Frontal cortex (tissue), 4 donors: ENCODE measurements at places on chromosomes 2 and 18. TPM values are rescaled to one million over a fixed set of nuclear protein-coding genes. Genes with fewer than 3 reads are reported as not detected.

The PLA2R1 gene
- total RNA-seq: 1.6 TPM

The FAM228A gene
- total RNA-seq: 3.3 TPM

The SH3BP4 gene
- 6.5 TPM for total RNA-seq

The CDH20 gene
- 6.9 TPM for total RNA-seq

The CHRND gene
- not detected for total RNA-seq

The CAD gene
- 13.9 TPM for total RNA-seq

The LYG2 gene
- not detected for total RNA-seq

The ZNF385B gene
- total RNA-seq: 7.7 TPM

- DNase-seq: no peak
These were observed 64.5 kb downstream of the SH3YL1 start for GRCh38 chr2:199041-199966.

GRCh38 chr18:34033968-34034367 lies 190.7 kb downstream of the NOL4 start:
- no peak for DNase-seq

DNA sequence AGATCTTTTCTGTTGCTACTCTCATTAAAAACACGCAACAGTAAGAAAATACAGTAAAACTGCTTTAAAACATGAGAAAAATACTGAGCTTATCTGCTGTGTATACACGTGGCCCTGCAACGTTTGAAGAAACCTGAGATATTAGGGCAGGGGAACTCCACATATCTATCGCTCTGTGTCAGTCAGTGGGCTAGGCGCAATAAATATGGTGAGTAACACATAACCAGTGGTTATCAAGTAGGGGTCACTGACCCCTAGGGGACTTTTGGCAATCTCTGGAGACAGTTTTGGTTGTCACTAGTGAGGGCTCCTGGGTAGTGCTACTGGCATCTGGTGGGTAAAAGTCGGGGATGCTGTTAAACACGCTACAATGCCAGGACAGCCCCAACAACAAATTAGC lies 14.9 kb downstream of the STAT1 start:
- no peak for DNase-seq

GRCh38 chr2:61938511-61938910 lies 33.0 kb downstream of the COMMD1 start:
- no peak for DNase-seq

DNA sequence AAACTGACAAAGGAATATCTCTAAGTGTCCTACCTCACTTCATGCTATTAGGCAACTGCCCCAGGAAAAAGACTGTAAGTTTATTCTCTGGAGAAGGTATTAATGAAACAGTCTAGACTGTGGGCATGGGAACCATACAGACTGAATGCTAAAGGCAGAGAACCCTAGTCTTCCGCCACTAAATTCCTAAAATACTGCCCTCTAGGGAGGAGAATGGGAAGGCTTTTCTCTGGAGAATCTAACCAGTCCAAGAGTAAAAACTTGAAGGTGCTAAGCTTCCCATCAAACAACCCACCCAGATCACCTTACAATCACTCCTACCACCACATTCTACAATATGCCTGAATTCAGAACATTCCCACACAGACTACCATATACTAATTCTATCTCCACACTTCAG lies 3.4 kb downstream of the SRBD1 start:
- no peak for DNase-seq

DNA sequence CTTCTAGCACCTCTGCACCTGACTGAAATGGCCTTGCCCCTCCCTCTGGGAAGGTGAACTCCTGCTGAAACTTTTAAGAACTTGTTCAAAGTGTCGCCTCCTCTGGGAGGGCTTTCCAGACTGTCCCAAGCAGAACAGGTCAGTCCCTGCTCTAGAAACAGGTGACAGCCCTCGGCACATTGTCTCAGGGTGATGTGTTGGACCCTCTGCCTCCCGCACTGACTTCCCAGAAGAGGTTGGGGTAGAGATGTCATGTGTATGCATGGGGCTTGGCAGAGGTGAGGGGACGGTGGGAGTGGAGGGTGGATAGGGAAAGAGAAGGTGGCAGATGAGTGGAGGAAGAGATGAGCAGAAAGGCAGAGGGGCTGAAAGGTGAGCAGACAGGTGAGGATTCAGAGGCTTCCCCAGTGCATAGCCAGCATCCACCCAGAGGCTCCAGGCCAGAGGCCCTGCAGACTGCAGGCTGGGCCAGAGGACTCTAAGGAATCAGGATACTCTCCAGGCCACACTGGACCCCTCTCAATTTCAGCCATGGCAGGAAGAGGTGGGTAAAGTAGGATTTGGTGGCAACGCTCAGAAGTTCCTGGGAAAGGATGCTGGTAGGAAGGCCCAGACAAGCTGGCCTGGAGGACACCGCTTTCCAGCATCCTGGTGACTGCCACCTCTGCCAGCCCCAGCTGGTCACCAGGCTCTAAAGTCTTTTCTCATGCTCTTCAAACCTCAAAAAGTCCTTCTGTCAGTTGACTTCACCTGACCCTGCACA lies 24.8 kb upstream of the TNS1 start:
- DNase-seq: no peak

- no peak for DNase-seq
These were observed 296.9 kb upstream of the HS6ST1 start for GRCh38 chr2:128615571-128615970.

GRCh38 chr18:27996801-27997272 lies 180.1 kb downstream of the CDH2 start:
- no peak for DNase-seq

- DNase-seq: no peak
These were observed 3.3 kb downstream of the SKOR2 start for GRCh38 chr18:47248115-47248603.

- DNase-seq: no peak
These were observed 12.3 kb upstream of the SLC14A2 start for GRCh38 chr18:45602926-45603325.

DNA sequence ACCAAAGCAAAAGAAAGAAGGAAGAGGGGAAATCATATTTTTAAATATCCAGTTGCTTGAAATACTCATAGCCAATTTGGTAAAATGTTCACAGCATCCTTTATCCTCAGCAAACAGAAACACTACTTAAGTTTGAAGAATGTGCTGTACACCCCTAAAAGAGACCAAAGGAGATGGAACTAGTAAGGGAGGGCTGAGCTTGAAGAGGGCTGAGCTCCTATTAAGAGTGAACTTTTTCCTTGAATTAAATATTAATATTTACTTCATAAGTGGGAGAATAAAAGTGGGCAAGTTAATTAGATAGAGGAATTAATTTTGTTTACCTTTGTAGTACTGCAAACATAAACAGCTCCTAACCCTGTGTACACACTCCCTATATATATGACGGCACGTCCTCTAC lies 7.0 kb downstream of the EVX2 start:
- no peak for DNase-seq

- no peak for DNase-seq
These were observed 40.3 kb downstream of the PRKD3 start for GRCh38 chr2:37284381-37284780.

GRCh38 chr2:197446844-197447243 lies 6.5 kb upstream of the COQ10B start:
- no peak for DNase-seq

DNA sequence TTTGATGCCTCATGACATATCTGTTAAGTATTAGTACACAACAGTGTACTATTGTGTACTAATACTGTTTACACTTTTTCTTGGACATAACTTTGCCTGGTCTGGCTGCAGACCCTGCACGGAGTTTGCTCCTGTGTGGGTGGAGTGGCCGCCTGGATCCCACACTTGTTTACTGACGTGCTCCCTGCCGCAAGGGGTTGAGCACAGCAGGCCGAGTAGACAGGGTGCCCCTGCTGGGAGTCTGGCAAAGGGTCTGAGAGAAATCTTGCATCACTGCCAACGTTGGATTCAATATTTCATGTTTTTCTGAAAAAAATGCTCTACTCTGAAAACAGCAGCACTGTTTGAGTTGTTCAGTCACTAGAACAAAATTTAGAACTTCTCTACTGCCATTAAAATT lies 59.0 kb downstream of the PDK1 start:
- no peak for DNase-seq

GRCh38 chr2:141878016-141878415 lies 252.8 kb downstream of the LRP1B start:
- DNase-seq: no peak

GRCh38 chr18:48023334-48024008 lies 93.0 kb upstream of the SMAD2 start:
- no peak for DNase-seq

- DNase-seq: no peak
These were observed 112.8 kb upstream of the NCK2 start for GRCh38 chr2:105631922-105632321.

GRCh38 chr2:156399224-156399949 lies 36.8 kb upstream of the GPD2 start:
- no peak for DNase-seq

DNA sequence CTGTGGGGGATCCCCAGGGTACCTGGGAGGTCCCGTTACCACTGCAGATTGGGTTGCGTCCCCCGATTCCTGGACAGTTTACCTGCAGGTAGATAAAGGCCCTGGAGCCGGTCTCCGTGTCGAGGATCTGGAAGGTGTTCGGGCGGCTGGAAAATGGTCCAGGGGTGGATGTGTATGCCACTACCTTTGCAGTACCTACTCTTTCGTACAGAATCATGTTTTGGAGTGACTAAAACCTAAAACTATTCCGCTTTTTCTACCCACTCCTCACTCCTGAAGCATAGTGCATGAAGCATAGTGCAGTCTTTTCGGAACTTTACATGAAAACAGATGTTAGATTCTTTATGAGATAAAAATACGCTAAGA lies 418 bp downstream of the WDR75 start:
- no peak for DNase-seq

DNA sequence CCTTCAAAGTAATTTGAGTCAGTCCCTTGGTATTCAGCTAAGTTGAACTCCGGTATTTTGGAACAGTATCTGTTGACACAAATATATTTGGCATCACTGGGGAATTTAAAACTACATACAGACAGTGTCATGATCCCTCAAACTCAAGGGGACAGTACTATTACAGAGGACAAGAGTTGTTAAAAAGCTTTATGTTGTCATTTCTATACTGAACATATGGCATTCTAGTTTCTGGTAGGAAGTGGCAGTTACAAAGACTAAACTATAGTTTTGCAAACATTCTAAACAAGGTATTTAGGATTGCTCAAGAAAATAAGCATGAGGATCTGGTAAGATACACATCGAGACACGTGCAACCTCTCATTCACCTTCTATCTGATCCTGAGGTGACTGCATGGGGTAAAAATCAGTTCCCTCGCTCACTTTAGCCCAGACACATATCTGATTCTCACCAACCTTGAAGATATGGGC lies 16.6 kb upstream of the CCNYL1 start:
- DNase-seq: no peak

DNA sequence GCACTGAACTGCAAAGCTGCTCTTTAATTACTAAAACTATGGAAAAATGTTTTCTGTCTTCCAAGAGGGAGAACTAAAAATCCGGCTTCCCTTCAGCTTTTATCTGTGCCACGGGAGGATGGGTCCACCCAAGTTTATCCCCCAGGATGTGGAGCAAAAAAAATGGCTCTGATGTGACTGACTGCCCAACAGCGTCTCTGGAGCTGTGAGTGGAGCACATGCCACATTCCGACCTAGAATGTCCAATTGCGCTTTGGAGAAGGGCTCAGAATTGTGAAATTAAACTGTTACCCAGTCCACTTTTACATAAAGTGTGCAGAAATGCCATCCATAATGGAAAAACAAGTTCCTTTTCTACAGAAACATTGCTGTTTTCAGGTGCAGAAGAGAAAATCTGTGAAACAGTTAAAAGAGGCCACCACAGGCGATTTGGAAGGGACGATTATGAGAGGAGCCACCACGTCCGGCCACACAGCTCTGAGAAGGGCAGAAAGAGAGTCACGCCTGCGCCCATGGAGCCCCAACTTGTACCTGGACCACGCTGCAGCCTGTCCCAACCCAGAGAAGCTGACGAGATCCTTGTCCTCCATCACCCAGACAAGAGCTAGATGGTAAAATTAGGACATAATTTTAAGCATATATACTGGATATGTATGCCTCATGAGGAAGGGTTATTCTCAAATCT lies 99.9 kb upstream of the TPO start:
- DNase-seq: no peak
